Neural progenitor cell (in vitro differentiated cells): ENCODE measurements at places on chromosomes 7 and 10. TPM values are rescaled to one million over a fixed set of nuclear protein-coding genes. Genes with fewer than 3 reads are reported as not detected.
A peak's percentile ranks its signal among the peaks of the same experiment; 100 is the strongest.

Gene CRHR2
- 0.19 TPM in 1 of 2 replicates, not detected in the other for total RNA-seq

GRCh38 chr10:31838065-31838464 lies 90.6 kb downstream of the ARHGAP12 start:
- no peaks in the 10 kb centered on the region for H3K36me3 ChIP-seq
- no peak overlapping the region for H3K4me3 ChIP-seq
- no peak for DNase-seq

- peaks cover 28% of the 10 kb centered on the region for H3K27me3 ChIP-seq
- no peak overlapping the region for H3K27ac ChIP-seq
- H3K4me3 ChIP-seq = peak overlapping the region; percentile 46
- H3K36me3 ChIP-seq = no peaks in the 10 kb centered on the region
Measured at GRCh38 chr10:123994417-123995081, 98.8 kb downstream of the CHST15 start.

DNA sequence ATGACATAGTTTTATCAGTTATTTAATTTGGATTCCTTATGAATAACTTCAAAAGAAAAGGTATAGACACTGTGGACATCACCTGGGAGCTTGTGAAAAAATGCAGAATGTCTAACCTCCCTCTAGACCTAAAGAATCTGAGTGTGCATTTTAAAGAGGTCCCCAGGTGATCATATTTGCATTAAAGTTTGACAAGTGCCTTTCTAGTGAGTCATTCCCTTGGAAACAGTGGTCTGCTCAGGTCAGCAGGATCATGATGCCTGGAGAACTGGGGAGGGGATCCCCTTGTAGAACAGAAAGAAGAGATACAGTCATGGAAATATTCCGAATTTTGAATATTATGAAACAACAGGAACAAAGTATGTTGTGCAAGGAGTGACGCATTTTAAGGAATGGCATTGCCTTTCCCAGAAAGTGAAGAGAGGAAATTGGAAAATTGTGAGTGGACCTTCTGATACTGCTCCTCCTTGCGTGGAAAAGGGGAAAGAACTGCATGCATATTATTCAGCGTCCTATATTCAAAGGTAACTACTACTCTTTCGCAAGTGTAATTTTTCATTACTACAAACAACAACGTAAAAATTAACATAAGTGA lies 4.6 kb downstream of the STEAP2 start:
- no peak overlapping the region for H3K27ac ChIP-seq
- no peak overlapping the region for H3K4me3 ChIP-seq
- H3K4me1 ChIP-seq = peaks cover 14% of the 10 kb centered on the region
- H3K27me3 ChIP-seq = peaks cover 1% of the 10 kb centered on the region

- no peaks in the 10 kb centered on the region for H3K36me3 ChIP-seq
- H3K4me3 ChIP-seq = no peak overlapping the region
- H3K27ac ChIP-seq = no peak overlapping the region
- no peaks in the 10 kb centered on the region for H3K4me1 ChIP-seq
Measured at GRCh38 chr7:41374150-41374848, 328.6 kb downstream of the INHBA start.

- peaks cover 5% of the 10 kb centered on the region for H3K4me1 ChIP-seq
- H3K36me3 ChIP-seq = no peaks in the 10 kb centered on the region
- peaks cover 100% of the 10 kb centered on the region for H3K27me3 ChIP-seq
- DNase-seq = no peak
Measured at GRCh38 chr7:157589680-157590079, 252.9 kb downstream of the DNAJB6 start.

GRCh38 chr7:1227814-1228544 lies 4.7 kb upstream of the UNCX start:
- no peak overlapping the region for H3K27ac ChIP-seq
- peaks cover 34% of the 10 kb centered on the region for H3K4me1 ChIP-seq
- H3K36me3 ChIP-seq = no peaks in the 10 kb centered on the region
- DNase-seq = peak; percentile 55
- peak overlapping the region; percentile 9 for H3K4me3 ChIP-seq

DNA sequence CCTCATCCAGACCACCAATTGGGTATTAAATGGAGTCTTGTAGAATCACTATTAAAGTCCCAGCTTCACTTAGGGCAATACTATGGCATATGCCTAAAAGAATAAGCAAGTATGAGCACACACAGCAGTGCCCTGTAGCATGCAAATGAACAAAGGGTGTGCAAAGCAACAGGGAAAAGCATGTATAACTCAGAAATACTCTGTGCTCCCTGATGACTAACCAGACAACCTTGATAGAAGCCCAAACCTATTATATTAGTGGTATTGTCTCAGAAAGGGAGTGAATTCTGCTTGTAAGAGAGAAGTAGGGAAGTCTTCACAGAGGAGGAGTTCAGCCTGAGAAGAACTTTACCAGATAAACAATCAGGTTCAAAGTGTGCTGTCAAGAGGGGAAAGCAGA lies 131.2 kb downstream of the DGKI start:
- H3K4me1 ChIP-seq = peaks cover 22% of the 10 kb centered on the region
- H3K36me3 ChIP-seq = no peaks in the 10 kb centered on the region
- no peak overlapping the region for H3K27ac ChIP-seq
- H3K27me3 ChIP-seq = no peaks in the 10 kb centered on the region

GRCh38 chr7:30533886-30534285 lies 29.3 kb upstream of the GGCT start:
- DNase-seq = no peak
- no peak overlapping the region for H3K27ac ChIP-seq
- H3K4me1 ChIP-seq = no peaks in the 10 kb centered on the region
- no peaks in the 10 kb centered on the region for H3K27me3 ChIP-seq
- no peaks in the 10 kb centered on the region for H3K36me3 ChIP-seq

DNA sequence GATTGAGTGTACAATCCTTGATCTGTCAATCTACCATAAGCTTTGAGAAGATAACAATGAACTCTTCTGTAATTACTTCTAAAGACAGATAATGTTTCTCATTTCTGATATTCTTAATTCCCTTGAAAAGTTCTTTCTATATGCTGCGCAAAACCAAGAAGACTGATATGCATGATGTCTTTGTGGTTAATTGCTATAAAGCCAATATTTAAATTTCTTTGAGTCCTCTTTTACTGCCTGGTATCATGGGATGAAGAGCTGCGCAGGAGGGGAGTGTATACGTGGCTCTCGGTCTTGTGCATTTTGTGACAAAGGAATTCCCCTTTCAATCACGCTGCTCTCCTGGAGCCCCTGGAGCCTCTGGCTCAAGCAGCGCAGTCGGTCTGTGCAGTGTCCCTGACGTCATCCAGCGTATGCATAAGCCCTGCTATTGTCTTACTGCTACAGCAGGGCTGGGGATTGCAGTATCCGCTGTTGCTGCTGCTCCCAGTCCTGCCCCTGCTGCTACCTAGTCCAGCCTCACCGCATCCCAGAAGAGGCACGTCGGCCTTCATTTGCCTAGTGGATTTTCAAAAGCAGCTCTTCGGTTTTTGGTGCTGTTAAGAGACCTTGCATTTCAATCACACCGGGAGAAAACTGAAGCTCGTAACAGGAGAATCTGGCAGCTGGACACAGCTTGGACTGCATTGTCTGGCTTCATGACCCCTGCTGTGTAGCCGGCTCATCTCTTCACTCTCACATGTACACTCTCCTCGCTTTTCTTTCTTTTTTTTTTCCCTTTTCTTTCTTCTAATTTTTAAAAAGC lies 66.7 kb downstream of the ST7 start:
- H3K4me1 ChIP-seq = peaks cover 23% of the 10 kb centered on the region
- DNase-seq = peak; percentile 96
- H3K4me3 ChIP-seq = peak overlapping the region; percentile 48
- H3K36me3 ChIP-seq = no peaks in the 10 kb centered on the region
